ENCODE measurements at places on chromosomes 2 and 18.
A peak's percentile ranks its signal among the peaks of the same experiment; 100 is the strongest.

DNA sequence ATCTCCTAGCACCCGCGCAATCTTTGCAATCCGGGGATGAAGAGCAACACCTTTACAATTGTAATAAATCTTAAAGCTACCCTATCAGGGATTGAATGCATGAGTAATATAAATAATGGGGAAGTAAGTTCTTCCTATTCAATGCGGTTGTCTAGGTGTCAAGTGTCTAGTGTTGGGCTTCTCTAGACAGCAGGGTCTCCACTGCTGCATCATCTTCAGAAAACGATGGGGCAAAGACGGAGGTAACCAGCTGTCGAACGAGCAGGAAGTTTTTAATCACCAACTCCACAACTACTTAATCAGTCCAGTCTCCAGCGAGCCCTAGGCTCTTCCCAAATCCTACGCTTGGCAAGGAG lies 573 bp downstream of the STAM2 start:
- DNase-seq: no peak

GRCh38 chr2:85710687-85711577 lies 16.8 kb downstream of the GNLY start:
- no peak for DNase-seq

DNA sequence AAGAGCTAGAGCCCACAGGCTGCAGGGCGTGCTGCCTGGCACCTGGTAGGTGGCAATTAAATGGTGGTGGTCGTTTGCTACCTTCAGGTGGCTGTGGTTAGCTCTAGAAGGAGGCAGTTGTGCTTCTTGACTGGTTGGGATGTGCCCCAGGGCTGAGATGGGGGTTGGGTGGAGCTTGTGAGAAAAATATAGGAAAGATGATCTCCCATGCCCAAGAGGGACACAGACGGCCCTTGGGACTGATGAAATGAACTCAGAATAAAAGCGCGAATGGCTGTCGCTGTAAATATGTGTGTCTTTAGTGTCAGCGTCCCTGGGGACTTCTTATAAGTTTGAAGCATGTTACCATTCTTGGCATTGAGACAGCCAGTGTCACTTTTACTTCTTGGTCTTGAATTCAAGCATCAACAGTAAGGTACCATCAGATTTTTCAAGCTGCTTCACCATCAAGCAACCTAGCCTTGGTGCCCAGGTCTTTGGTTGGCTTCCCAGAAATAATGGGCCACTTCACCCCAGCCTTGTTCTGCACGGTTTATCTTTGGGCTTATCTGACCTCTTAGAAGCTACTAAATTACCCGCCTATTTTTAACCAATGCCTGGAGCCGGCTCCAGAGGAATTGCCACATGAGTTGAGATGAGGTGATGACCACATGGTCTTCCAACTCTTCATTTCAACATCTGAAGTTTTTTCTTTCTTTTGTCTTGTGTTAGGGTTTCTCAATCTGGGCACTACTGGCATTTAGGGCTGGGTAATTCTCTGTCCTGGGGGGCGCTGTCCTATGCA lies 11.9 kb downstream of the LRRFIP1 start:
- no peak for DNase-seq

- DNase-seq: no peak
Measured at GRCh38 chr2:42510191-42510590, 16.4 kb upstream of the KCNG3 start.

DNA sequence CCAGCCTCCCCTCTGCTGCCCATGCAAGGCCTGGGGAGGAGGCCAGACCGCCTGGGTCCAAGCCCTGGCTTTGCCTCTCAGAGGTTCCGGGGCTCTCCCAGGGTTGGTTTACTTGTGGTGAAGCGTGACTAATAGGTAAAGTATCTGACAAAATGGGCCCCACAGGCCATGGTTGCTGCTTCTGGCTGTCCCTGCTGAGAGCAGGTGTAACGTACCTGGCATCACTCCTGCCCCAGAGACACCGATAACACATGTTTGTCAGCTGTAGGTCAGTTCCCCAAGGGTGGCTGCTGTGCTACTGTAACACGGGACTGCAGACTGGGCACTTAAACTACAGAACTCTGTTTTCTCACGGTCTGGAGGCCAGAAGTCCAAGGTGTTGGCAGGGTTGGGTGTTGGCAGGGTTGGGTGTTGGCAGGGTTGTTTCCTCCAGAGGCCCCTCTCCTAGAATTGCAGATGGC lies 34.1 kb downstream of the ODC1 start:
- no peak for DNase-seq

DNA sequence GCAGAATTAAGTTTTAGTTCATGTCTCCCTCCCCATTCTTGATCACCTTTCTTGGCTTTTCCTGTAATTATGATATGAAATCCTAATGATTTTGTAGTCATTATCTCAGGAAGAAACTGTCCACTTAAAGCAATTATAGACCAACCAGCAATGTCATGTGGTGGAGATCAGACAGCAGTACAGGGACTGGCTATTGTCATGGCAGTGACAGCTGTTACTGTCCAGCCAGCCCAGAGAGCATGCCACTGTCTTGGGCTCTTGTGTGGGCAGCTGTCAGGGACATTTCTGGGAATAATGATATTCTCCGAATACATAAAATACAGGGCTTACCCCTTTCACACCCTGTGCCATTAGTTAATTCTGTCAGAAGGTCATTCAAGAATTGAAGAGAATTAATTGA lies 355.3 kb upstream of the RAB12 start:
- DNase-seq: no peak

GRCh38 chr2:46163804-46164528 lies 133.2 kb upstream of the EPAS1 start:
- DNase-seq: no peak

DNA sequence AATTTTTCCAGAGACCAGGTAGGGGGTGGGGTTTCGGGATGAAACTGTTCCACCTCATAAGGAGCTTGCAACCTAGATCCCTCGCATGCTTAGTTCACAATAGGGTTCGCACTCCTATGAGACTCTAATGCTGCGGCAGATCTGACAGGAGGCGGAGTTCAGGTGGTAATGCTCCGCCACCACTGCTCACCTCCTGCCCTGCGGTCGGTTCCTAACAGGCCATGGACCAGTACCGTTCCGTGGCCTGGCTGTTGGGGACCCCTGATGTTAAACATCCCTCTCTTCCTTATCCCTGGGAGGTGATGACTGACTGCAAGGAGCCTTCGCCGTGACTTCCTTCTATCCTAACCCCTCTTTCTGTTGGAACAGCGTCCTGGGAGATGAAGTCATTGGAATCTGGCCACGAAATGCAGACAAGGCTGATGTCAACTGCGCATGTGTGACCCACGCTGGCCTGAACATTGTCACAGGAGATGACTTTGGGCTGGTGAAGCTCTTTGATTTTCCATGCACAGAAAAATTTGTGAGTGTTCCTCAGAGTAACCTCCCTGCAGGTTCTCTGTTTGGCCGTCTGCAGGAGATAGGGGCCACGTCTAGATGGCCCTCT lies 82.4 kb downstream of the RTN4 start:
- no peak for DNase-seq

DNA sequence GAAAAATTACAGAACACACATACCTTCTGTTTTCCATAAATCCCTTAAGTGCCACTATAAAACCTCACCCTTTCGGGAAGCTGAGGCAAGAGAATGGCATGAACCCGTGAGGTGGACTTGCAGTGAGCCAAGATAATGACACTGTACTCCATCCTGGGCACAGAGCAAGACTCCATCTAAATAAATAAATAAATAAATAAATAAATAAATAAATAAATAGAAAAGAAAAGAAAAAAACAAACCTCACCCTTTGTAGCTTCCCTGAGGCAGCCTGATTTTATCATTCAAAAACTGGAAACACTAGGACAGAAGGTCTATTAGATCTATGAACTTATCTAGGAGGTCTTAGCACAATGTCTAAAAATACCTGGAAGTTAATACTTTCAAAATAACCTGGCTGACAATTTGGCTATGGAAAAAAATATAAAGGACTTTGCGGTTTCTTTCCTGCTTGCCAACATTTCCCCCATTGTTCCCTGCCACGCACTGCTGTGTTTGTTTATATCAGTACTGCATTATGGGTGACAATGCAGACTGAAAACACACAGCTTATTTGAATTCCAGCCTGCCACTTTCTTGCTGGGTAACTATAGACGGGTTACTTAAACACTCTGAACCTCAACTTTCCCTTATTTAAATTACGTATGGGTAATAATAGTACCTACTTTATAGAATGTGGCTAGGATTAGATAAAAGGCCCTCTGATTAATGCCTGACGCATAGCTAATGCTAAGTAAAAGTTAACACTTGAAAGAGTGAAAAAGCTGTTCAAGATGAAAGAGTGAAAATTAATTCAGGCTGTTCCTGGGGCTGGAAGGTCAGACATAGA lies 313.0 kb downstream of the RDH14 start:
- no peak for DNase-seq

GRCh38 chr18:68417166-68417799 lies 297.6 kb downstream of the TMX3 start:
- no peak for DNase-seq

DNA sequence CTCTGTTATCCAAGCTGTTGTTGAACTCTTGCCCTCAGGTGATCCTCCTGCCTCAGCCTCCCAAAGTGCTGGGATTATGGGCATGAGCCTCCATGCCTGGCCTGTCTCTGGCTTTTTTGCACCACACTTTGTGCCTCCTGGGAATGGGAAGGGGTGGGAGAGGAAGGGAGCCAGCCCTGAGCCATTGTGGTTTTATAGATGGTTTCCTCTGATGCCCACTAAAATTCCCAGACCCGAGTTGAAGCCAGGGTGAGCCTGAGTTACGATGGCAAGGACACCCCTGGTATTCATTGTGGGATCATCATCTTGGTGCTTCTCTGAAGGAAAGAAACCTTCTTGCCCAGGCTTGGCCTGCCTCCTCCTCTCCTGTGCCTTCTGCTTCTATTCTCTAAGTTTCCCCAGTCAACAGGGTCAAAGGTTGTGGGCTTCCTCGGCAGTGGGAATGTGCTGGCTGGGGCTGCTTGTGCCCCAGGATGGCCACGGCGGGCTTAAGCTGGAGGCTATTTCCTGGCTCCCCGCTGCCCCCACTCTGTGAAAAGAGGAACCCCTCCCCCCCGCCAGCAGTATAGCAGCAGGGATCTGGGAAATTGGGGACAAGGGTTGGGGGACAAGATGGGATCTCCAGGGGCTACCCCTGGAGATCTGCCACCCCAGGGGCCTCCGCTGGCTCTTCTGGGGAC lies 106.2 kb downstream of the STPG4 start:
- DNase-seq: no peak

DNA sequence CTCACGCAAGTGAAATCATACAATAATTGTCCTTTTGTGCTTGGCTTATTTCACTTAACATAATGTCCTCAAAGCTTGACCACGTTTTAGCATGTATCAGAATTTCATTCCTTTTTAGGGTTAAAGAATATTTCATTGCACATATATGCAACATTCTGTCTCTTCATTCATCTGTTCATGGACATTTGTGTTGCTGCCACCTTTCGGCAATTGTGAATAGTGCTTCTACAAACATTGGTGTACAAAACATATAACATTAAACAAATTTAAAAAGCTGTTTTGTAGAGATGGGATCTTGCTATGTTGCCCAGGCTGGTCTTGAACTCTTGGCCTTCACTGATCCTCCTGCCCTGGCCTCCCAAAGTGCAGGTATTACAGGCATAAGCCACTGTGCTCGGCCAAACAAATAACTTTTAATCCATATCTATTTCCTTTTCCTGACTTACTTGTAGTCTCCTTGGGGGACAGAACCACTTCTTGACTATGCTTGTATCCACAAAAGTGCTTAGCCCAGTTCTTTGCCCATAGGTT lies 209.3 kb downstream of the SLC4A3 start:
- DNase-seq: peak; percentile 31

DNA sequence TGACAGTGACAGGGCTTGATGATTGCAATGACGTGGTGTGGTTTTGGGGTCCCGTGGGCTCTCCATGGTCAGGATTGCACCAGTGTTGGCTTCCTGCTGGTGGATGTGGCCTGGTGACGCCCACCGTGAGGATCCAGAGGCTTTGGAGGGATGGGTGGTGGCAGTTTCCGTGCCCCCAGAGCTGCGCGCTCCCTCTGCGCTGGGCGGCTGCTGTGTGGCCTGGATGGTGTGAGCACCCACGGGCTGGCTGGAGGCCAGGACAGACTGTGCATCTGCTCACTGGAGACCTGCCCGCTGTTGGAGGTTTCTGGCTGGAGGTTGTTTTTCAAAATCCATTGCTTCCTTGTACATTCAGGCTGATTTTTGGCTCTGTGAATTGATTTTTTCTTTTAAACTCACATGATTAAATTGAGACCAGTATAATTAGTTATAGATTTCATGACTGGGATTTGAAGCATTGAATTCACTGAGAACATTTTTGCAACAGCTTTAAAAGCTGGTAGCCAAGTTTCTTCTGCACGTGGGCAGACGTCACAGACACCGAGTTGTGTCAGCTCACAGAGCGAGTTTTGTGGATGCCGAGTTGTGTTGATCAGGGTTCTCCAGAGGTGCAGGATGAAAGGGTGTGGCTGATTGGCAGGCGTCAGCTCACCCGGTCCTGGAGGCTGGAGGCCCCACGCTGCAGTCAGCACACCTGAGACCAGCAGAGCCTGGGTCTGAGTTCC lies 72.7 kb downstream of the KCNG2 start:
- peak; percentile 57 for DNase-seq

DNA sequence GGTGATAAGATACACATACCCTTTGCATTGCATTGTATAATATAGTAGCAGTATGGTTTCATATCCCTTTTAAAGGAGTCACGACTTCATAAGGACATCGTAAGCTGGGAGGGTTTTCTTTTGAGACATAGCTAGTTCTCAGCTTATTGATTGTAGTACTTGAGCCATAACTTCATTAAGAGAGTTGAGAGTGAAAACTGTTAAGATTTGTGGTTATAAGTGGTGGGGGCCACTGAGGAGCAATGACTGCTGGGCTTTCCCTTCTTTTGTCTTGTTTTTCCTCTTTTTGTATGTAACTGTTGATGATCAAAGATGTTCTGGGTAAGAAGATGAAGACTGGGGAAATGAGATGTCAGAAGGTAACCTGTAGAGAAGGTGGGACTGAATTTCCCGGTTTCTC lies 11.0 kb downstream of the EIF5B start:
- DNase-seq: no peak

DNA sequence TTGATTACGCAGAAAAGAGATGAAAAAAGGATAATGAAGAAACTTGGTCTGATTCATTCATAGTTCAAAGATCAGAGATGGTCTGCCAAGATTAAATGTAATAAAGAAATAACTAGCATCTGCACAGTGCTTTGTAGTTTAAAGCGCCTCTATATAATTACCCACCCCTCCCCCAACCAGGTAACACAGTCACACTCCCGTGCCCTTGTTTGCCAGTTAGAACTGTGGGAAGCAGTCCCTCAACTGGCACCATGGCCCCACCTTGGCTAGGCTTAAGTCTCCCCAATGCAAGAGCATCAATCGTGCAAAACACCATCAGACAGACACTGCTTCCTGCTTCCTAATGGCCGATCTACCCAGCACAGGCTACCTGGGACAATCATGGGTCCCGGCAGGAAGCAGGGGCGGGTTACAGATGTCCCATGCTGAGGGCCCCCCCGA lies 11.6 kb downstream of the ADCY3 start:
- no peak for DNase-seq

GRCh38 chr2:85772019-85772745 lies 18.4 kb downstream of the ATOH8 start:
- DNase-seq: peak; percentile 97

GRCh38 chr2:105775809-105776559 lies 31.3 kb downstream of the NCK2 start:
- DNase-seq: no peak

Data from Ammon's horn (tissue), 1 donor.